ENCODE measurements at places on chromosomes 1 and 21.

DNA sequence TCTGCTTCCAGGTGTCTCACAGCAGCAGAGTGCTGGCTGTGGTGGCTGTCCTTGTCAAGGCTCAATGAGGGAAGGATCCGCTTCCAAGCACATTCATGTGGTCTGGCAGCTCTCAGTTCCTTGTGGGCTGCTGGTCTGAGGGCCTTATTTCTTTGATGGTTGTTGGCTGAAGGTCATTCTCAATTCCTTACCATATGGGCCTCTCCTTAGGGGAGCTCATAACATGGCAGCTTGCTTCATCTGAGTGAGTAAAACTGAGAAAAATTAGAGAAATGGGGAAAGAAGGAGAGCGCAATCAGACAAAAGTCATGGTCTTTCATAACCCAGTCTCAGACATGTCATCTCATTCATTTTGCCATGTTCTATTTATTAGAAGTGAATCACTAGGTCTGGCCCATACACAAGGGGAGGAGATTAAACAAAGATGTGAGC is 81.7 kb upstream of the TSPAN2 start:
- DNase-seq: no peak

DNA sequence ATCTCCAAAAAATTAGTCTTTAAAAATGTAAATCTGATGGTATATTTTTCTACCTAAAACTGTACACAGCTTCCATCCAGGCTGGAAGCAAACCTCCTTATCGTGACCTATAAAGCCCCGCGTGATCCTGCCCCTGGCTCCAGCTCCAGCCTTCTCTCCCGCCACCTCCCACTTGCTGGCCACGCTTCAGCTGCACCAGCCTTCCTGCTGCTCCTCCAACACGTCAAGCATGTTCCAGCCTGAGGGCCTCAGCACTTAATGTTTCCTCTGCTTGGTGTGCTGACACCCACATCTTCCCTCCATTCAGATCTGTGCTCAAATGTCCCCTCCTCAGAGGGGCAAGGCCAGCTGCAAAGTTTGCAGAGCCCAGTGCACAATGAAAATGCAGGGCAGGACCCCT is 123.5 kb upstream of the MAGI3 start:
- no peak for DNase-seq

DNA sequence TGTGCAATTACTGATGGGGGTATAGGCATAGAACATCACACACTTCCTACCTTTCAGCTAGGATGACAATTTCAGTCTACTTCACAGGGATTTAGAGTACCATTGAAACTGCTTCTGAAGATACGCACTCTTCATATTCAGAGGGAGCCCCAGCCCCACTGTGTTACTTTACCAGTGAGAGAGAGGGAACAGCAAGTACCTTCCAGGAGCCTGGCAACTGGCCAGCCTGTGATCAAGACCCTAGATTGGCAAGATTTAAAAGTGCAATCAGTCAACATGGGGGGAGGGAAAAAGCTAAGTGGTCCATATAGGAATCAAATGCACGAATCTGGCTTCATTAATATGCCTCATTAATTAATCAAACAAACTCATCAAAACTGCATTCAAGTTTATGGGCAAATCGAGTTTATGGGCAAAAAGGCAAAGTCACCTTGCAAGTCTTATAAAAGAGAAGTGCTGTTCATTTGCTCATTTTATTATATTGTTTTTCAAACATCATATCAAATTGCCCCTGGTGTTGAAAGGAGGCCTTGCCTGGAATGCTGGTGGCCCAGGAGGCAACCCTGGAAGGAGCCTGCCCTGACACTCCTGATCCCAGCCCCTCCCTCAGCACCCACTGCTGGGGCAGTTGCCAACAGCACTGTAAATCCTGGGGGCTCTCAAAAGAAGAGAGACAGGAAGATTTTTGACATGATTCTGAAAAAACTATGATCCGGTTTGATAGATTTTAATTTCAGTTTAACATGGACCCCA is 184.9 kb upstream of the DPT start:
- no peak for DNase-seq

- no peak for DNase-seq
These were observed 30.8 kb upstream of the DIPK1A start for GRCh38 chr1:92992054-92992453.

GRCh38 chr1:236578661-236579060 is 25.7 kb downstream of the HEATR1 start:
- DNase-seq: no peak

- no peak for DNase-seq
These were observed 142.4 kb downstream of the TLR5 start for GRCh38 chr1:223000632-223001031.
